CD4-positive, alpha-beta T cell treated with Interleukin-1 beta for 1 hour (primary cell): ENCODE measurements at places on chromosomes 5 and 9.

GRCh38 chr5:123425431-123425830 is 2.2 kb upstream of the CEP120 start:
- DNase-seq = no peak

GRCh38 chr9:125794708-125795107 is 47.5 kb downstream of the PBX3 start:
- DNase-seq = no peak

GRCh38 chr9:36102742-36103495 is 33.6 kb upstream of the GLIPR2 start:
- DNase-seq = peak; percentile 87

DNA sequence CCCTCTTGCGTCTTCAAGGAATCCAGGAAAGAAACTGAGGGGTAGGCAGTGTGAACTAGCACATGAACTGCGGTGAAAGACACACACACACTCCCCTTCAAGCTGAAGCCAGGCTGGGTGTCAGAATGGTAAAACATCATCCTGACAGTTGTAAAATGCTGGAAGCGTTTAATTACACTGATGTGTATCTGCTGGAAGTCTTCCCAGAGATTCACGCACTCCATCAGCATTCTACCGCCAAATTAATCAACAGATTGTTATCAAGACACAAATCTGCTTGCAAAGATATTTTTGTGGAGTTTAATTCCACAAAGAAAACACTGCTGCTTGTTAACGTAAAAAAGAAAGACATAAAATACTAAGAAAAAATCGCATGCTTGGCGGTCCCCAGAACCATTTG is 241.0 kb upstream of the NFIL3 start:
- no peak for DNase-seq

DNA sequence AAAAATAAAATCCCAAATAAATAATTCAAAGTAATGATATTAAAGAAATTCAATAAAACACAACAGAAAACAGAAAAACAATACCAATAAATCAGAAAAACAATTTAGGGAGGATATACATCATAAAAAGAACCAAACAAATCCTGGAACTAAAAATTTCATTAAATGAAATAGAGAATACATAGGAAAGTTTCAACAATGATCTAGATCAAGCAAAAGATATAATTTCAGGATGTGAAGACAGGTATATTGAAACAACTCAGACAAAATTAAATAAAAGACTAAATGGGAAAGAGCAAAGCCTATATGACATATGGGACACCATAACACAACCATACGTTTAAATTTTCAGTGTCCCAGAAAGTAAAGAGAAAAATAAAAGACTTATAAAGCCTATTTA is 85.1 kb upstream of the GHR start:
- DNase-seq = no peak

DNA sequence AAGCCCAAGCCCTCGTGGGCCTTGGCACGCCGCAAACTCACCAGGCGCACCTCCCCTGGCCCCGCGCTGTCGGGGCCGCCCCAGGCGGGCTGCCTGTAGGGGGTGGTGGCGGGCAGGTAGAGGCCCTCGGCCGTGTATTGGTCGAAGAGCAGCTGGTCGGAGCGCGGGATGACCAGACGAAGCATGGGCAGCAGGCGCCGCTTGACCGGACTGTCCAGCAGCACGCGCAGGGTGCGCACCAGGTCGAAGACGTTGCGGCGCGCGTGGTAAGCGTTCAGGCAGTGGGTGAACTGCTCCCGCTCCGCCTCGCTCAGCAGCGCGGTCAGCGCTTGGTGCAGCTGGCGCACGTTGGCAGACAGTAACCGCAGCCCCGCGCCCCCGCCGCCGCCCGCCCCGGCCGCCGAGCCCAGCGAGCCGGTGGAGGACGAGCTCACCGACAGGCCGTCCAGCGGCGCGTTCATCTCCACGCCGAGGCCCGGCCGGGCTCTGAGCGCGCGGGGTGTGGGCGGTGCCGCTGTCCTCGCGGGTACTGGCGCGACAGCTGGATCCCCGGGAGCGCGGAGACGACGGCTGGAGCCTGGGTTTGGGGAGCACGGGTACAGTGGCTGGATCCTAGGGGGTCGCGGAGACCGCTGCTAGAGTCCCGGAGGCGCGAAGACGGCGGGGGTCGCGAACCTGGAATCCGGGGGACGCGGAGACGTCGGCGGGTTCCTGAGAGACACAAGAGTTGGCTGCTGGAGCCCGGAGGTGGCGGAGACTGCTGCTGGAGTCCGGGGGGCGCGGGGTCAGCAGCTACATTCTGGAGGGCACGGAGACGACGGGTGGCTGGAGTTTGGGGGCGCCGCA is 709 bp downstream of the WHRN start:
- DNase-seq = peak; percentile 48

DNA sequence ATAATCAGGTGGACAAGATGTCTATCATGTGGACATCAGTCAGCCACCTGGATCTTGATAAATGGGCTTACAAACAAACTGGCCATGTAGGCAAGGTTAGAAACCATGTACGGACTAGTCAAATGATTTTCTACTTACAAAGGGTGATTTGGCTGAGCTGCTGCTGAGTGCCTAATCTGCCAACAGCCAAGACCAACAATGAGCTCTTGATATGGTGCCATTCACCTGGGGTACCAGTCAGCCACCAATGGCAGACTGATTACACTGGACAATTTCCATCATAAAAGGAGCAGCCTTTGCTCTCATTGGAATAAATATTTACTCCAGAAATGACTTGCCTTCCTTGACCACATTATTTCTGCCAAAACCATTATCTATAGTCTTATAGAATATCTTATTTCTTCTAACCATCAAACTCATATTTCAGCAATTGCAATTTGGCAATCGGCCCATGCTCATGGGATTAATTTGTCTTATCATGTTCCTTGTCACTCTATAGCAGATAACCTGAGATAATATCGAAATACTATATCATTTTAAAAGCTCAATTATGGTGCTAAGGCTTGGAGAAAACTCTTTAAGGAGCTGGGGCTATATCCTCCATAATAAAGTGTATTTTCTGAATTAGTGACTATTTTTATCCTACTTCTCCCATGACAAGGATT is 135.1 kb downstream of the SLC25A46 start:
- DNase-seq = no peak

DNA sequence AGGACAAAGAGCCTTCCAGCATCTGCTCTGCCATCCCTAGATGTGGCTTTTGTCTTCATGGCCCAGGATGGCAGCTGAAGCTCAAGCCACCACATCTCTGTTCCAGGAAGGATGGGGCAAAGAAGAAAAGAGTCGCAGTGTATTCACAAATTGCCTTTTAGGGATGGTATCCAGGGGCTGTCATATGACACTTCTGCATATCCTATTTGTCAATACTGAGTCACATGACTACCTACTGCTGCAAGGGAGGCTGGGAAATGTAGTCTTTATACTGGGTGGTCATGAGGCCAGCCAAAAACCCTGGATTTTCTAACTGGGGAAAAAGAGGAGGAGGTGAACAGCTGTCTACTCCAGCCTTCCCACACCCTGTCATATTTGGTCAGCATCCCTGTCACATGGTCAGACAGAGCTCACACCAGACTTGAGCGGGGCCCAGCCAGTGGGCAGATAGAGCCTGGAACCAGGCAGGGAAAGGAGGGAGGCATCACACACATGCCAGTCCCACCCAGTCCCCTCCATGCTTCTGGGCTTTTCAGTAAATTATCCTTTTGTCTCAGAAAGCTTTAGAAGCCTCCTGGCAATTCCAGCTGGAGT is 52.0 kb downstream of the OLFM1 start:
- DNase-seq = no peak

- no peak for DNase-seq
Observed at GRCh38 chr9:138047469-138048040, 170.0 kb downstream of the CACNA1B start.

DNA sequence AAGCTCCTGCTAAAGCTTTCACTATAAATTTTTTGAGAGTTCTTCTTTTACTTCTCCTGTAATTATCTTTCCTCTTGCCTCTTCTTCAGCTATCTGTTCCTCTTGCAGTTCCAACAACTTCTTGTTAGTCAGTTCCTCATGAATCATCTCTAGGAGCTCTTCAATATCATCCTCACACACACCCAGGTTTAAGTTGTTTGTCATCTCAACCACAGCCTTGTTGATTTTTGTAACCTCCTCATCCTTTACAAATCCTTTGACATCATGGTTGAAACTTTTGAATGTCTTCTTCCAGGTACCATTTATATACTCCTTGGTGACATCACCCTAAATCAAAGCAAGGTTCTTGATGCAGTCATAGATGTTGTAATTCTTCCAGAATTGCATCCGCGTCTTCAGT is 106.3 kb upstream of the MAMDC2 start:
- no peak for DNase-seq

DNA sequence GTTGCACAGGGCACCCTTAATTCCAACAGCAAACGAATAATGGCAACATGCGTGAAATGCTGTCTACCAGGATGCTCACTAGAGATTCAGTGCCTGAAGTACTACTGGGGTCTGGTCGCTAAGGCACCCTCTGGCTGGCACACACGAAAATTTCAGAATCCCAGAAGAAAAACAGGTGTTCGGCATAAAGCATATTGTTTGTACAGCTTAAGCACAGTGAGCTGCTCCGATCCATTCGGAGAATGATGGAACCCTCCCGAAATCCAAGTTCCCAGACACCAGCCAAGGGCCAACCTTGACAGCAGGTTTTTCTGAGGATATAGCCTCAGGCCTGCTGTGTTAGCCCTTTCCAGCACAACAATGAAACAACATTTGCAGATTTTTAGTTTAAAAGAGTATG is 61.4 kb upstream of the ALDH1B1 start:
- no peak for DNase-seq

- no peak for DNase-seq
Observed at GRCh38 chr5:82421119-82421518, 143.0 kb upstream of the RPS23 start.

- no peak for DNase-seq
Observed at GRCh38 chr9:16157216-16157615, 604.4 kb downstream of the CCDC171 start.

- DNase-seq = no peak
Observed at GRCh38 chr5:102622262-102622661, 123.5 kb upstream of the SLCO6A1 start.

GRCh38 chr5:97243353-97243752 is 60.3 kb upstream of the RIOK2 start:
- no peak for DNase-seq

- peak; percentile 75 for DNase-seq
Observed at GRCh38 chr5:52915176-52915875, 73.8 kb upstream of the ITGA2 start.

DNA sequence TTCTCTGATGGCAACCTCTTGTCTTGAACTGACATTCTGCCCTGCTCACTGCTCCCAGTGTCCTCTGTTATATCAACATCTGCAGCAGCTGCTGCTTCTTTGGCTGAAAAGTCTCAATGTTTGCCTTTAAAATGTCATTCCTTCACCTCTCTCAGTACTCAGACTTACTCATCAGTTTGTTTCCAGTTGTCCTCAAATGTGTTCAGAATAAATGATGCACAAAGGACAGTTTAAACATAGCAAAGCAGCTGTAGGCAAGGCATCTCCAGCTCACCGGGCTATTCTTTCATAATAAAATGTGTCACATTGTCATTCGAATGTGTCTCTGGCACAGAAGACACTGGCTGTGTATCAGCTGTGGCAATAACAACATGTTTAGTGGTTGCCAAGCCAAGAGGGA is 590.9 kb upstream of the ZNF608 start:
- no peak for DNase-seq

GRCh38 chr5:38434966-38435705 is 121.3 kb downstream of the LIFR start:
- no peak for DNase-seq

DNA sequence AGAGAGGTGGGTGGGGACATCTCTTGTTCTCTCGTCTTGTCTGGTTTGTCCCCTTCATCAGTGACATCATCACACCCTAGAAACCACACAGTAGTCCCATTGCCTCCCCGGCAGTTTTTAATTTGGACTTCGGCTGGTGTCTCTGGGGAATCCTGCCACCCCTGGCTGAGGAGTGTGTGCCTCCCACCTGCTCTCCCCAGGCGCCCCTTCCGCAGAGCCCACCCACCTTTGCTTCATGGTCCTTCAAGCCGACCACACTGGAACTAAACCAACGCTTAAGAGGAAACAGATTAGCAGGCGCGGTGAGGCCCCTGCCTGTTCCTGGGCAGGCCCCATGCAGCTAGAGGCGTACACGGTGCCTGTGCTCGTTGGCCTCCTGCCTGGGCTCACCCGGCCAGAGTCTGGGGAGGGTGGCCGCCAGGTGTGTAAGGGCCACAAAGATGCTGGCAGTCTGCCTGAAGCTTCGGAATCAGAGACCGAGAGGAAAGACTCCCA is 107.6 kb upstream of the SPRY4 start:
- peak; percentile 39 for DNase-seq

DNA sequence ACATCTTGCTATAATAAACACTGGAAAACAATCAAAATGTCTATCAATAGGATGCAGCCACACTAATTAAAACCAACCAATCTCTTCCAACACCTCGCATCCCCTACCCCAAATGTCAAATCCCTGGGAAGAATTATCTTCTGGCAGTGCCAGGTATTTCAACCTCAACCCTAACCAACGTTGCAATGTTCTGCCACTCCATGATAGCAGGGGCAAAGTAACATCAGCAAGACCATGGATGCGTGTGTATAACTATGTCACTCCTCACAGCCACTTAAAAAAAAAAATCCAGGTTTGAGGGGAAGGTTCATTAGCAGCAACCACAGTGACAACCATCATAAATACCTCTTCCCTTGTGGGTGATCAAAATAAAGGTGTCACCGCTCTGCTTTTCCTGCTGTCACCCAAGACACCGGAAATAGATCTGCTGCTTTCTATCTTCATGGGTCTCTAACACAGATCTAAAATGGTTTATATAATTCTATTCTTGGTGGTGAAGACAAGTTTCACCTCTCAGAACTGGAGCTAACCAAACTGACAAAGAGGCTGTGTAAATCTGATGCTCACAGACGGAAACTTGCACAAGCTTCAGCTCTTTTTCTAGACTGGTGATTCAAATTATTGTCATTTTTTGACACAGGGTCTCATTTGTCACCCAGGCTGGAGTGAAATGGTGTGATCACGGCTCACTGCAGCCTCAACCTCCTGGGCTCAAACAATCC is 9.9 kb downstream of the HSPA9 start:
- DNase-seq = peak; percentile 77

DNA sequence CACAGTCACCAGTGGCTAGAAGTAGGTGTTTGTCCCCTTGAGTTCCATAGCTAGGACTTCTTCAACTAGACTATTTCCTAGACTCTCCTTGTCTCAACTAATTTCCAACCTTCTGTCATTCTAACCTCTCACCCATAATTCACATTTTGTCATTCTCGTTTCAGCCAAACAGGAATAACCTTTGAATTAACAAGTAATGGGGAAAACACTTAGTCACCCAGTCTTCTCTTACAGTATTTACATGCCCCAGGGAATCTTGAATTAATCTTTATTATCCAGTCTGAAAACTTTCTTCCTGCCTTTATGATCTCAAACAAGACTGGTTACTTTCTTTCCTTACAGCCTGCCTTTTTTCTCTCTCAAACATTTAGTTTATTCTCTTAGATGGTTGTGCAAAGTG is 63.3 kb upstream of the RUSC2 start:
- DNase-seq = no peak

DNA sequence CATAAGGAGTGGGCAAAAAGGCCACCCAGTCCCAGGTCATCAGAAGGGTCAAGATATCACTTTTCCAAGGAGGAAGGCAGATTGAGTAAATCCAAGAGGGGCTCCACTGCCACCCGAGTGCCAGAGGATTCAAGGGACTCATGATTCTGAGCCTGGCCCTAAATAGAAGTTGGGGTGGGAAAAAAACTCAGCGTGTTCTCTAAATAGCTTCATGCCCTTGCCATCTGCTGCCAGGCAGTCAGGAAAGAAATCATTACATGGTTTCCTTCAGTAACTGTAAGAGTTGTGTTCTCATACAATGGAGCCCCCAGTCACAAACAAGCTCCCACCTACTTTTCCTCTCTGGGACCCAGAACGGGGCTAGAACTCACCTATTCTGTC is 37.2 kb downstream of the SAR1B start:
- DNase-seq = no peak
